Left lobe of liver (tissue), 2 donors: ENCODE measurements at places on chromosomes 12 and 14. TPM values are rescaled to one million over a fixed set of nuclear protein-coding genes. Genes with fewer than 3 reads are reported as not detected.

- DNase-seq = no peak
Observed at GRCh38 chr12:106841510-106842302, 67.2 kb downstream of the RIC8B start.

- DNase-seq = no peak
Observed at GRCh38 chr14:36655963-36656686, 5.5 kb upstream of the PAX9 start.

DNA sequence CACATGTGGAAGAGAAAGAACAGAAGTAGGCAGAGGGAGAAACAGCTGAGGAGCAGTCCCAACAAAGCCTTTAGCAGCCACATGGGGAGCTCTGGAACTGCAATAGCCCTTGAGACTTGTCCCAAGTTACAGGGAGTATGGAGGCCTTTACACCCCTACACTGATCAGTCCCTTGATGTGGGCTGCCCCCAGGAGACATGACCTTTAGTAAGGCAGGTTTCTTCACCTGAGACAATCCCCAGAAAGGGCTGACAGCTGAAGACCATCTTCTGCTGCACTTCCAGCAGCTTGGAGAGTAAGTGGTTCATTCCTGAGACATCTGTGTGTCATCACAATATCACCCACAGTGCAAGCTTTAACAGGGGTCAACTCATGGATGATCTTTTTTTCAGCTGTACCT is 8.6 kb upstream of the SNAPC1 start:
- no peak for DNase-seq

- DNase-seq = no peak
Observed at GRCh38 chr14:92965281-92965680, 42.3 kb downstream of the CHGA start.

DNA sequence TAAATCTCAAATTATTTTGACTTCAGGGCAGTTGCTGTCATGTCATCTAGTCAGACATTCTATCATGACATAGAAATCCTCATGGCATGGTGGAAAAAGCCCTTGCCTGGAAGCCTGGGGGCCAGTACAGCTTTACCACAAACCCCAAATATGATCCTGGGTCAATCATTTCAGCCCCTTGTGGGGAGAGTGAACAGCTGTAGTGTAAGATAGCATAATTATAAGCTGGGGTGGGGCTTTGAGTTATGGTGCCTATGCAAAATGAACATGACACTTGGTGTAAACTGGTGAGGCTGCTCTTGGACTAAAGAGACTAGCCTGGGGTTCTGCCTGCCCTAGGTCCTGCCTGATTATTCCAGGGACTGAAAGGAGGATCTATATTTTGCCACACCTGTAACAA is 207.7 kb upstream of the DDHD1 start:
- DNase-seq = no peak

- no peak for DNase-seq
Observed at GRCh38 chr12:60266381-60266852, 670.6 kb downstream of the SLC16A7 start.

DNA sequence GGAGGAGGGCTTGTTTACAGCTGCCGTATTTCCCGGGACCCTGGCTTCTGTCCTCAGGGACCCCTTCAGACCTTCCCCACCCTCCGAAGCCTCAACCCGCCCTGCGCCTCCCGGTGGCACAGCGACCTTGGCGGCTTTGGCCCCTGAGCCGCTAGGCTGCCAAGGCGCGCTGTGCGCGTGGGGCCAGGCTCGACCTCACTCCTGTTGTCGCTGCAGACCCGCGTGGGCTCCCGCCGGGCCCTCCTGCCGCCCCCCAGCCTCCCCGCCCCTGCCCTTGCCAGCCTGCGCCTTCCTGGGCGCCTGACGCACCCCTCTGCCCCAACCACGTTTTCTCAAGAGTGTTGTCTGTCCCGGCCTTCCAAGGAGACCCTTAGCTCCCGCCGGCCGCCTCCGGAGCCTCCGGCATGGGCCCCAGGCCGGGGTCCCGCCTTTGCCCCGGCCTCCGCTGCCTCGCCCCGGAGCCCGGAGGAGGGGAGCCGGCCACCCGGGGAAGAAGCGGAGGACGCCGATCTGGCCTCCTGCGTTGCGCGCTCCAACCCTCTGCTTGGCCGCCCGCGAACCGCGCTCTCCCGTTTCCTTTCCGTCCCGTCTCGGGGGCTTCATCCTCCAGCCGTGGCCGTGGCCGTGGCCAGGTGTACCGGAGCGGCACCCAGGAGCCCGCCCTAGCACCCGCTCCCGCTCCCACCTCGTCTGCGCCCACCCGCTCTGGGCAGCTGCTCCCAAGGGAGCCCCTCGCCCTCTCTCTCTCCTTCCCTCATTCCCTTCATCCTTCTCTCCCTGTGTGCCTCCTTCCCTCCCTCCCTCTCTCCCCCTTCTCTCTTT is 19.9 kb downstream of the PPP2R5C start:
- DNase-seq = no peak

OSBPL8 gene
- total RNA-seq = 23.2 TPM

IL22 gene
- total RNA-seq = not detected
